ENCODE measurements at places on chromosomes 11 and 22. TPM values are rescaled to one million over a fixed set of nuclear protein-coding genes. Genes with fewer than 3 reads are reported as not detected.
A peak's percentile ranks its signal among the peaks of the same experiment; 100 is the strongest.

Gene TMX2
- 85.0 TPM for total RNA-seq

Gene CD3G
- not detected for total RNA-seq

Gene ADM2
- total RNA-seq: 0.20 TPM

Gene MOGAT2
- total RNA-seq: not detected

Gene NCR3LG1
- total RNA-seq: 10.5 TPM

Gene OR52K2
- not detected for total RNA-seq

Gene RFPL2
- total RNA-seq: not detected

Gene OR11H1
- total RNA-seq: not detected

DNA sequence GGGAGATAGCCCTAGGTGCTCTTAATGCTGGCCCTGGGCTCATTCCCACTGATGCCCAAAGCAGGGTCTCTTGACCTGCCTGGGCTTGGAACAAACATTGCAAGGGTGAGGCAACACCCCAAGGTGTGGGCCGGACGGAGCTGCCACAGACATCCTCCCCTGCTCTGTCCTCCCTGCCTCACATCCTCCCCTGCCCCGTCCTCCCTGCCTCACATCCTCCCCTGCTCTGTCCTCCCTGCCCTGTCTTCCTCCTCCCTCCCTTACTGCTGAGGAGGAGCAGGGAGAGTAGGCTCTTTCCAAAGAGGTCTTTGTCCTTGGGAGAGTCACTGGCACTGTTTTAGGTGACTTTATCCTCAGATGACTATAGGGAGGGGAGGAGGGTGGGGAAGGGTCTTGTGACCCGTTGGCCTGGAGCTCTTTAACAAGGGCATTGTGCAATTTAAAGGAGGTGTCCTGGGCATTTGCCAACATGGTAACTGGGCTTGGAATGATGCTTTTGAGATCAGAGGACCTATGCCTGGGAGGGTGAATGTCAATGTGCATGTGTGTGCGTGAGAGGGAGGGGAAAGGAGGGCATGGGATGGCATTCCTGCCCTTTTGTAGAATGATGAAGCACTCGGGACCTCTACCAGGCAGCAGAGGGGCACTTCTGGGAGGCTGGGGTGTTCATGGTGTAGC is 700 bp downstream of the FAM180B start:
- DNase-seq: no peak

- no peak for DNase-seq
Observed at GRCh38 chr11:119363851-119364590, 17.5 kb downstream of the USP2 start.

DNA sequence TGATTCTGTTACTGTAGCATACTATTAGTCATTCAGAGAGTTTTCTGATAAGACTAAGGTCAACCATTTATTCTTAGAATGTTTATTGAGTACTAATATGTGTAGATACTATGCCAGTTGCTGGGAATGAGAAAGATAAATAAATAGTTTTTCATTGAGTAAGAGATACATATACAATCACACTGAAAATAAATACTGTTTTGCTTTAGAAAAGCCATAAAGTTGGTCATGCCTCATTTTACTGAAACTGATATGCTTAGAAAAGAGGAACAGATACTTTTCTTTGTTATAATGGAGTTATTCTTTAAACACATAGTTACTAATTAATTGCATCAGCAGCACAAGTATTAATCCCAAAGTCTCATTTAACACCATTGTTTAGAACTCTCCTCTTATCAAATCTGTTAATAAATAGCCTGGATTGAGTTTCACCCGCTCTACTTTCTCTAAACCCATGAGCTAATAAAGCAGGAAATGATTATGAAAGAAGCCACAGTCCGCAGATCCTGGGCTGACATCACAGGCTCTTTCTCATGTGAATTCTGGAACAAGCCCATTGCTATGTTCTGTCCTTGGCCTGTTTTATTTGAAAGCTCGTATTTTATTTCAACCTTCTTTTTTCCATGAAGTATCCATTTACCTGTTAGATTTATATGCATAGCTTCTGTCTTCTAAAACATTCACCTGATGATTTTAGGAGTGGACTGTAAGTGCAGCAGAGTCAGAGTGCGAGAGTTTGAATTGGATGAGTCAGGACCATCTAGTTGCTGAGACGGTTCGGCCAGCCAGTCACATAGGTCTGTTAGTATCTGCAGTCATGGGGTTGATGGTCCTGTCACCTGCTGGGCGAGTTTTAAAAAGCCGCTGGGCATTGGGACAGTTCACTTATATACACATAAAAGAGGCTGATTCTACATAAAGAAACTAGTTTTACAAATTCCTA is 35.5 kb downstream of the PIWIL4 start:
- DNase-seq: peak; percentile 43

DNA sequence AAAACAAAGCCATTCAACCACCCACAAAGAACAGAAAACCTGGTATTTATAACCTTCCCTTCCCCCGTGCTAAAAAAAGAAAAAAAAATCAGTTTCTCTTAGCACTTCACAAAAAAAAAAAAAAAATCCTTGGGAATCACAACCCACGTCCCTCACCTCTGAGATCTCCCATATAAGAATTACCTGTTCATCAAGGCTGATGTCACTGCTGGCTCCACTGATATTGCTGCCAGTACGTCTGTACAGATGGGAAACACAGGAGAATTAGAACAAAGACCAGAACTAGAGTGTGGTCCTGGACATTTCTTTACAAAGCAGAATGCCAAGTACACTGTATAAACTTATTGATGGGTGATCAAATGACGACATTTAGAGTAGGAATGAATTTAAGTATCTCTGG is 14.9 kb downstream of the OSBP start:
- DNase-seq: no peak

DNA sequence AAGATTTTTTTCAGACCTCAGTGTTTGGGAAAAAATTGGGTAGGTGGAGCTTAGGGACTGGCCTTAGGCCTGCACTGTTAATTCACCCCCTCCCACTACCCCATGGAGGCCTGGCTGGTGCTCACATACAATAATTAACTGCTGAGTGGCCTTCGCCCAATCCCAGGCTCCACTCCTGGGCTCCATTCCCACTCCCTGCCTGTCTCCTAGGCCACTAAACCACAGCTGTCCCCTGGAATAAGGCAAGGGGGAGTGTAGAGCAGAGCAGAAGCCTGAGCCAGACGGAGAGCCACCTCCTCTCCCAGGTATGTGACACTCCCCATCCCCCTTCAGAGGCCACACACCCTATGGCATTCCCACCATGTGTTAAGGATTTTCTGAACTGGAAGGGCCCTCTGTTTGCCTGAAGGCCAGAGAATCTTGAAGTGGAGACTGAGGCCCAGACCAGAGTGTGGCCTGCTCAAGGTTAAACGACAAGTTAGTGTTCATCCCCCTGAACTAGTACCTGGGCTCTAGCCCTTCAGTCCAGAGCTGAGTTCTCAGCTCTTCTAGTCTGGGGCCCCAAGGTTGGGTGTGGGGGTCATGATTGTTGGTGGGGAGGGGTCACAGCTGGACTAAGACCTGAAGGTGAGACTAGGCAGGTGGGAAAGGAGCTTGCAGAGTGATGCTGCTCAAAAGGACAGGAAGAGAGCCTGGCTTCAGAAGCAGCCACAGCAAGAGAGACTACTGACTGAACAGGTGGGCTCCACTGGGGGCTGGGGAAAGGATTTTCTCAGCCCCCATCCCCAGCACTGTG is 2.3 kb upstream of the FOLR1 start:
- DNase-seq: no peak

GRCh38 chr22:27749597-27750225 is 51.8 kb downstream of the MN1 start:
- DNase-seq: no peak

- peak; percentile 39 for DNase-seq
Observed at GRCh38 chr22:42649246-42650099, at the start of gene CYB5R3. TSS of gene CYB5R3 (minus strand) at chr22:42649392. CDS start at chr22:42649315, 77 bp downstream.

DNA sequence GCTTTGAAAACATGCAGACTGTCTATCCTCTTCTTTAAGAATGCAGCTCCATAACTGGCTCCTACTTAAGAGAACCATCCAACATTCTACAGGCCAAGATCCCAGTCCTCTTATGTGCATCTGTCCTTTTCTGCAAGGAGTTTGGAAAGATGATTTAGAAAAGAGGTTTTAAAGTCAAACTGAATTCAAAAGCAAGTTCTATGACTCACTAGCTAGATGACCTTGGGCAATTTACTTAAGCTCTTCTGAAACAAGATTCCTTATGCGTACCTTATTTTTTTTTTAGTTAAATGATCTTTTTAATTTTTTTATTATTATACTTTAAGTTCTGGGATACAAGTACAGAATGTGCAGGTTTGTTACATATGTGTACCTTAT is 29.2 kb downstream of the GUCY1A2 start:
- DNase-seq: no peak

GRCh38 chr22:33149611-33150010 is 91.4 kb upstream of the SYN3 start:
- no peak for DNase-seq

DNA sequence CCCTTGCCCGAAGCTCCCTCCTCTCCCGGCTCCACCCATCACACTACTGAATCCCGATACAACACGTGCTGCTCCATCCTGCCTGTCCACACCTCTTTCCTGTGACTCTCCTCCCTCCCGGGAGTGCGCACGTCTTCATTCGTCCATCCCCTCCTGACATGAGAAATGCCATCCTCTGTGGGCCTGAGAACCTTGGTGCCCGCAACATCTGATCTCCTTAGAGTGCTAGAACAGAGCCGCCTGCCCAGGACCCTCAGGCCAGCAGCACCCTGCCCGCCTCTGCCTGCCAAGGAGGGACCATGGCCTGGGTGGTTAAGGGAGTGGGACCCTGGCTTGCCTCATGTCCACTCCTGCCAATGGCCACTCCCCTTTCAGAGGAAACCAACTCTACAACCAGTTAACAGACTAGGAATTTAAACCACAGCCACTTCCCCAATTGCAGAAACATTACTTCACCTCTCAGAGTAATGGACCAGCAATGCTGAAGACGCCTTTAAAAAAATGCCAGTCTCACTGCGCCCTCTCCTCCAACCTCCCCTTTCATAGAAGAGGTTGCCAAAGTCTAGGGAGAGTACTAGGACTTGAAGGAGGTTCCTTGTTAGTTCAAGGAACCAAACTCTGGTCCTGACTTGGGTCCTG is 466.3 kb downstream of the OPCML start:
- no peak for DNase-seq

DNA sequence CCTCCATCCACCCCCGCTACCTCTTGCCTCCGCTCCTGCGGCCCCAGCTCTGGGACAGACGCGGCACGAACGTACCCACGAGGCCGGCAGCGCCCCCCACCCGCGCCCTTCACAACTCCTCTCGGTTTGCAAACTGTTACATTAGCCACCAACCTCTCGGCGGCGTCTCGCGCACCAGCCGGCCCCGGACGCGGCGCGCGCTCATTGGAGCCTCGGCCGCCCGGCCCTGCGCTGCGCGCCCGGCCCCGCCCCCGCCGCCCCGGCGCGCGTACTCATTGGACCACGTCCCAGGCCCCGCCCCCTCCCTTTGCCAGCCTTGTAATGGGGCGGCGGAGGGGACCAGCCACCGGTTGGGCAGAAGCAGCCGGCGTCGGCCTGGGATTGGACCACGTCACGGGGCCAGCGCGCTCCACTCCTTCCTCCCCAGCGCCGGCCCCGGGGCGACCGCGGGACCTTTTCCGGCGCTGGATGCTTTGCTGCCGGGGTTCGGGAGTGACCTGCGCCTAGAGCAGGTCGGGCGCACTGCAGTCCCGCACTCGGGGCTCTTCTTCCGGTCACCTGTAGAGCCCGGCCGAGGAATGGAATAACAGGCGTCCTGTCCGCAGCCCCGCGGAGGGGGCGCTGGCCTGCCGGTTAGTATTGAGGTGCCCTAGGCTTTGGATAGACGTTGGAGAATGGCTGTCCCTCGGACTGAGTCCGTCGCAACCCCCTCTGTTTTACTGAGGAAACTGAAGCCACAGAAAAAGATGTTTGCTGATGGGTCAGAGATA is at the start of gene HYOU1:
HYOU1 (minus strand) TSS at position 206 of the 770 bp plus-strand sequence. CDS start 1,045 bp downstream, outside the sequence.
- peak; percentile 87 for DNase-seq

DNA sequence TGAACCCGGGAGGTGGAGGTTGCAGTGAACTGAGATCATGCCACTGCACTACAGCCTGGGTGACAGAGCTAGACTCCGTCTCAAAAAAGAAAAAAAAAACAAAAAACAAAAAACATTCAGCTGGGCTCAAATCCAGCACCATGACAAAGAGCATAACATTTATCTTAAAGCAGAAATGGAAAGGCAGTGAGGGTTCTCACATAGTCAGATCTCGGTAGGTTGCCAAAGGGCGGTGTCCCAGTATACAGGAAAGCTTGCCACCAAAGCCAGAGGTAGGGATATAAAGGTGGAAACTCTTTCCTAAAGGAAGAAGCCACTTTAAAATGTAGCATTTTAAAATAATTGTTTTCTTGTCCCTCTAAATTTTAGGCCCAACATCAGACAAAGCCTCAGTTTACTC is 22.4 kb upstream of the CAPRIN1 start:
- no peak for DNase-seq

DNA sequence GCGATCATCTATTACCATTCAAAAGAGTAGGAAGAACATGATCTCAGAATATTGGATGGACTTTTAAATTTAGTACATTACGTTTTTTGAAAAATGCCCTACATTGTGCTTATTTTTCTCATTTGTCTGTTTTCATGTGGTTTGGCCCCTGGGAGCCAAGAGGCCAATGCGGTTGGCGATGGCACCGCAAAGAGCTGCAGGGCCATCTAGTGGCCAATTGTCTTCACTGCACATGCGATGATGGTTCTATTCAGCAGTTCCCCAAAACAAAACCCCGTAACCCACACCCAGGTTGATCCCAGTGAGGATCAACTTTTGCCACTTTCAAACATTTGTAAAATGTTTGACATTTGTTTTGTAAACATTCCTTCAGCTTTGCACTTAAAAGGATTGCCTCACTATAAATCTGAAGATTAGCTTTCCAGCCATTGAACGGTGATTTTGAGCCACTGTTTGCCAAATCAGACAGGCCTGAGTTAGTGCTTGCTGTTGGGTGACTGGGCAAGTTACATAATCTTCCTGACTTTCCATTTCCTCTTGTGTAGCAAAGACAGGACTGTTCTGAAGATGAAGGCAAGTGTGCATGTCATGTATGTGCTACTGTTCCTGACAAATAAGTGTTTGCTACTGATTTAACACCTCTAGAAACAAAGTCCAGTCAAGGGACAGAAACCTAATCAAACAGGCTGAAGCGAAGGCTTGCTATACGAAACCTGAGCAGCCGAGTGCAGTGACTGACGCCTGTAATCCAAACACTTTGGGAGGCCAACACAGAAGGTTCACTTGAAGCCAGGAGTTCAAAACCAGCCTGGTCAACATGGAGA is 29.2 kb upstream of the XBP1 start:
- peak; percentile 10 for DNase-seq

DNA sequence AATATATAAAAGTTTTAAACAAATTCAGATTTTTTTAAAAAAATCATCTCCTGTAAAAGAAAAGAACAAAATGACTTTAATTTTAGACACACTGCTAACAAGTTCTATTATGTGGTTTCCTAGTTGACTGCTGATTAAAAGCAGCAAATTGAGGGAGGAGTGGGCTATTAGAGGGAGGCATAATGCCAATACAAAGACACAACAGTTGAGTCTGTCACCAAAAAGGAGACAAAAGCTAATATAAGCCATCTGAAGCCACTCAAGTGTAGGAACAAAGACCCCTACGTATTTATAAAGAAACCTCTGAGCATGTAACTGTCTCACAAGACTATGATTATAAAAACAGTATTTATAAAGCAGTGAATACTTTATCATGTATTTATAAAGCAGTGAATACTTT is 28.6 kb downstream of the TMEM123 start:
- no peak for DNase-seq
